ENCODE measurements at places on chromosomes 12 and 14.

- no peak for DNase-seq
These were observed 50.9 kb downstream of the PROX2 start for GRCh38 chr14:74824997-74825396.

- DNase-seq: no peak
These were observed 7.7 kb upstream of the PPTC7 start for GRCh38 chr12:110590806-110591326.

DNA sequence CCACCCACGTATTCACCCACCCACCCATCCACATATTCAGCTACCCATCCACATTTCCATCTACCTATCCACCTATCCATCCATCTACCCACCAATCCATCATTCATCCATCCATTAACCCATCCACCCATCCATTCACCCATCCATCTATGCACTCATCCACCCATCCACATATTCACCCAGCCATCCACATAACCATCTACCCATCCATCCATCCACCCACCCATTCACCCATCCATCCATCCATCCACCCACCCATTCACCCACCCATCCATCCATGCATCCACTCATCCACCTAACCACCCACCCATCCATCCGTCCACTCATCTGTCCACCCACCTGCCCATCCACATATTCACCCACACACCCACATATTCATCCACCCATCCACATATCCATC is 70.5 kb downstream of the LGMN start:
- DNase-seq: no peak

- DNase-seq: no peak
These were observed 24.0 kb downstream of the SLC35E3 start for GRCh38 chr12:68769941-68770340.

DNA sequence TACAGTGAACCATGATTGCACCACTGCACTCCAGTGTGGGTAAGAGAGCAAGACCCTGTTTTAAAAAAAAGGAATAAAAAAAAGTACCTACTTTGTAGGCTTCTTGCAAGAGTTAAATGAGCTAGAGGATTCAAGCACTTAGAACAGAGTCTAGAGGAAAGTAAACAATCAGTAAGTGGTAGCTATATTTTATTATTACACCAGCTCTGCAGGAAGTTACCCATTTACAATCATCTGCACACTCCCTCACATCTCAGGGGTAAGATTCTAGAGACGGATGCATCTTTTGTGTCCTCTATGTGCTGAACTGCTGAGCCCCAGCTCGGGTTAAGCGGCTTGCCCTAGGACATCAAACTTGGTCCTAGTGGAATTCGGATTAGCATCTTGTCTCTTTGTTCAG is 67.3 kb downstream of the KCNK10 start:
- no peak for DNase-seq

- DNase-seq: peak; percentile 11
These were observed at the start of gene MIPOL1 for GRCh38 chr14:37197421-37198272. Gene MIPOL1, plus strand, starts transcription at chr14:37197937. Its CDS starts 49,952 bp downstream, at chr14:37247889.

GRCh38 chr14:64060648-64061096 is 207.9 kb downstream of the SYNE2 start:
- peak; percentile 8 for DNase-seq

DNA sequence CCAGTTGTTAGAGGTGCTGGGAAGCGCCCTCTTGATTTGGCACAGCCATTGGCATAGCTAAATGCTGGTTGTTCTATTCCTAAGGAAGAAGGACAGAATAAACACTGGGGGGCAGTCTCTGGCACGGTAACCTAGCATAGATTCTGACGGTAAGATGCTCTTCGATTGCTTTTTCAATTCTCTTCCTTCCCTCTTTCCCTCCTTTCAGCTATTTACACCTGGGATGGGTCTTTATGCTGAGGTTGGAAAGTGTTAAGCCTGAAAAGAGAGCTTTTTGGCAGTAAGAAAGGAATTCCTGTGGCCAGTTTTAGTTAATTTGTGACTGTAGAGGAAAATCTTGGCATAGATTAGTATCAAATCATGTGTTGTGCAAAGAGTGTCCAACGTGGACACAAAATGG is 162.8 kb downstream of the SNAPC1 start:
- DNase-seq: no peak

DNA sequence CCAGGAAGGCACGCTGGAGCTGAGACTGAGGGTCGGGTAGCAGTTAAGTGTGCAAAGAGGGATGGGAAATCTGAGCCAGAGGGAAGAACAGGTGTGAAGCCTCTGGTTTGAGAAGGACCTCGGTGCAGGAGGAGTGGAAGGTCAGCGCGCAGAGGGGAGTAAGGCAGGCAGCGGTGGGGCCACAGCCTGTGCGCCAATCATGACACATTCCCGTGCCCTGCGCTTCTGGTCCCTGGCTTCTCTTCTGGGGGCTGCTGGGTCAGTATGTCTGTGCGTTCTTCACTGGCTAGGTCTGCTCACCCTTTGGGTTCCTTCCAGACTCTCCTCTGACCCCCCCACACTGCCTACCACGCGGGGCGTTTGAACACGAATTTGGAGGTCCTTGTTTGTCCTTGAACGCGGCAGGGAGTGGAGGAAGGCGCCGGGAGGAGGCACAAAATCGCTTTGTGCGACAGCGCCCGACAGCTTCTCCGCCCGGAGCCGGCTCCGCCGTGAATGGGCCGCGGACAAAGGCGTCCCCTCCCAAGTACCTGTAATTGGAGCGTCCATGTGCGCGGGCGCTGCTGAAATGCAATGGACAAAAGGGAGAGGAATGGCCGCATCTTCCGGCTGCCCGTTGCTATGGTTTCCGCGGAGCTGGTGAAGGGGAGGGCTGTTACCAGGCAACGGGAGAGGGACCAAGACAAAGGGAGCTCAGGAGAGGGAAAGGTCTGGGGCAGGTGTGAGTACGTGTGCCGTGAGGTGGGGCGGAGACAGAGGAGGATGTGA is 207.2 kb upstream of the SRRM4 start:
- DNase-seq: no peak

DNA sequence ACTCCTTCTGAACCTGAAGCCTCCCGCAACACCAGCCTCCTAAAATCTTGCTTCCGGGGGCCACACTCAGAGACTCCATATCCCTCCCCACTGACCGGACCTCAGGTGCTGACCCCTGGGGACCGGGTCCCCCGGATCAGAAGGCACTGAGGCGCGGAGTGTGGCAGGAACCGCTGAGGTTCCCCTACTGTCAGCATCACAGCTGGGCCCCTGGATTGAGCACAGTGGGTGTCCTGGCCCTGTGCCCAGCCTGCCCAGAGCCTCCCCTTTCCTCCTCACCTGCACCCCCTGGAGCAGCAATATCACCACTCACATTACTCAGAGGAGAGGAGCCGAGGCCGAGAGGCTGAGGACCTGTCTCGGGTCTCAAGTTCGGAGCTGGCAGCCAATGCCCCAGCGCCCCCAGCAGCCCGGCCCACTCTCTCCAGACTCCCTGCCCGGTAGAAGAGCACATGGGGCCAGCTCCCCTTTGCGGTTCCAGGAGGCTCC is 101.2 kb upstream of the EIF5 start:
- no peak for DNase-seq

GRCh38 chr14:69648480-69649451 is 37.4 kb downstream of the SUSD6 start:
- DNase-seq: no peak

DNA sequence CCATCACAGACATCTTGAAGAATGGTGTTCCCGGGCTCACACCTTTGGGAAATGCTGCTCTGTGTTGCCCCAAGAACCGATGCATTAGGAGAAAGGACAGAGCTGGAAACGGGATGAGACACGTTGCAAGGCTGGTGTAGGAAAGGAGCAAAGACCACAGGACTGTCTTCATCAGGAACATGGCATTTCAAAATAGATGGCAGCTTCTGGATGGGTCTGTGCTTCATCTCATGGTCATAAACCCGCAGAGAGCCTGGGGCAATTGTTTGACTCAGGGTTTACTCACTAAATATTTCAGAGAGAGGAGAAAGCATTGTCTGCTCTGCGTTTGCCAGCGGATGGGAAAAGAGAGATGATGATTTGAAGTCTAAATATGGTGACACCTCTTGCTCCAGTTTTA is 76.3 kb downstream of the CACNA1C start:
- DNase-seq: no peak

GRCh38 chr12:32836710-32837109 is 59.9 kb downstream of the PKP2 start:
- DNase-seq: no peak

DNA sequence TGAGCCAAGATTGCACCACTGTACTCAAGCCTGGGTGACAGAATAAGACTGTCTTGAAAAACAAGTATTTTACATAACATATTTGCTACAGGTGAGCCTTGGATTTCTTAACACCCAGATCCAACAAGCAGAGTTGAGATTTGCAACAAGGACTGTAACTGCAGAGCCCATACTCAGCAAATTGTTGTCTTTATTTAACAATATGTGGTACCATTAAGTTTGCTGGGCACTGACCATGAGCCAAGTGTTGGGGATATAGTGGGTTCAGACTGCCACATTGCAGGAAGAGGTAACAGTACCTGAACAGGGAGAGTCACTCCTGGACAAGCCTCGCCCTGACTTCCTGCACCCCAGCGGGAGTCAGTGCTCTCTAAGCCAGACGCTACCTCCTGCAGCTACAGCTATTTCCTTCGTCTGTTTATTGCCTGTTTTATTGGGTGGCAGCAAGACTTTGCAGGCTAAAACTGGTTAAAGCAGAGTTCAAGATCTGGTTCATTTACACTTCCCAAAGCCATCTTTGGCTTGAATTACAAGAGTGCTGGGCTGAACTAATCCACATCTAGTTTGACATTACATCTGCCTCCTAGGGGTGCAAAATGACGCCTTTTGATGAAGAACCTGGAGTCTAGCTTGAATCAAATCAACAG is 12.5 kb downstream of the AHSA1 start:
- no peak for DNase-seq

GRCh38 chr14:50001151-50001998 is 108.5 kb downstream of the ARF6 start:
- DNase-seq: peak; percentile 52

DNA sequence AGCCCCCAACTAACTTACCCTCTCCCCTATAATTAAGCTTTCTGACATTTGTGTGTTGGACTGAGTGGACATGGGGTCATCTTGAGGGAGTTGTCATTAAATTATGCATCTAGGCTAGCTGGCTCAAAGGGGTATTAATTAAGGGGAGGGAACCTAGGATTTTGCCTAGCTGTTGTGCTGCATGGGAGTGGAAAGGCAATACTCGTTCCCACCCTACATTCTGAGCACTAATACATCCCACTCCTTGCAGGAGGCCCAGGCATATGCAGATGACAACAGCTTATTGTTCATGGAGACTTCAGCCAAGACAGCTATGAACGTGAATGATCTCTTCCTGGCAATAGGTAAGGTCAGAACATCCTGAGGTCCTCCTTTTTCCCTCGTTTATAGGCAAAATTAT is 6.0 kb upstream of the SUOX start:
- no peak for DNase-seq

DNA sequence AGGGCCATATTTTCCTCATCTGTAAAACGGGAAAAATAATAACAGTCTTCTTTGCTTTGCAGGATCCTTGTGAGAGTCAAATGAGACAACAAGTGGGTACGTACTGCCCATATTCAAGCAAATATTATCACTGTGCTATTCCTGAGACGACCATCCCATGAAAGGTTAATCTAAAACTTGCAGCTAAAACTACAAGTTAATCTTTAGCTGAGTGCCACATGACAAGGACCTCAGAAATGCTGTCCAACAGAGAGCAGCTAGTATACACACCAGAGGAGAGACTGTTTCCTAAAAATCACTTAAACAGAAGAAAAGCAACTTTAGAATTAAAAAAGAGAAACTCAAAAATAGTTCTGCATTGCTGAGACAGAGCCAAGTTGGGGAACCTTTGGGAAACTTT is 162.7 kb upstream of the TMTC2 start:
- DNase-seq: no peak

GRCh38 chr14:91154851-91155625 is 41.2 kb downstream of the DGLUCY start:
- no peak for DNase-seq

DNA sequence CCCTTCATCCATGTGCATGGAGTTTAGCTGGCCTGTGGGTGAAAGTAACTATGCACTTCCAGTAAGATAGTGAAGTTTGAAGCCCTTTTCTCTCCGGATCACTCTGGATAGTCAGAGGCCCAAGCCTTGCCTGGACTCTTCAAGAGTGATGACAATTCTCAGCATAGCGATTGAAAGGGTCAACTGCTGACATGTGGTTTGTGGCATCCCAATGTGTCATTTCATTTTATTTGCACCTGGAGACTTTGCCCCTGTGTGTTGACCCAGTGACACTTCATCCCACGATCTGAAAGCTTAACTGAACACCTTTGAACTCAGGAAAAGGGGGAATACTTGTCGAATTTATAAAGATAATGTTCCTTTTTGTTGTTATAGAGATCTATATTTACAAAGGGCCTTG is 711.9 kb upstream of the TMEM132C start:
- no peak for DNase-seq

DNA sequence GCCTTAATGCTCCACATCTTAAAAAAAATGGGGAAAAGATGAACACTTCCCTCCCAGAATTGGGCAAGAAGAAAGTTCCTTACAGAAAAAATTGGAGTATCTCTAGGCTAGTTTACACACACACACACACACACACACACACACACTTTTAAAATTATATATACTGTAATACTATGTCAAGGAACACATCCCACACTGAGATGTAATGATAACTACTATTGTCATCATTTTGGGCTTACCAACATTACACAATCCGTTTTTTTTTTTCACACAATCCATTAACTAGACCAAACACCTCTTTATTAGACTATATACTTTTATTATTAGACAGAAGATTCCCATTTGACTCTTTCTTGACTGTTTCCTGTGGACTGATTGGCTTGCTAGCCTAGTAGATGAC is 2.5 kb downstream of the LTBR start:
- no peak for DNase-seq

Data from stimulated activated CD4-positive, alpha-beta T cell treated with anti-CD3 and anti-CD28 coated beads, Interleukin-12 subunit alpha, Interleukin-12 subunit beta, amount 100 ng/mL, for 24 hours (primary cell).